Activated naive CD8-positive, alpha-beta T cell treated with anti-CD3 and anti-CD28 coated beads, Interleukin-2, amount 50 U/mL, for 16 hours (primary cell): ENCODE measurements at places on chromosomes 7 and 10.

GRCh38 chr10:61845196-61845949, 56.1 kb upstream of the ARID5B start:
- DNase-seq = no peak

DNA sequence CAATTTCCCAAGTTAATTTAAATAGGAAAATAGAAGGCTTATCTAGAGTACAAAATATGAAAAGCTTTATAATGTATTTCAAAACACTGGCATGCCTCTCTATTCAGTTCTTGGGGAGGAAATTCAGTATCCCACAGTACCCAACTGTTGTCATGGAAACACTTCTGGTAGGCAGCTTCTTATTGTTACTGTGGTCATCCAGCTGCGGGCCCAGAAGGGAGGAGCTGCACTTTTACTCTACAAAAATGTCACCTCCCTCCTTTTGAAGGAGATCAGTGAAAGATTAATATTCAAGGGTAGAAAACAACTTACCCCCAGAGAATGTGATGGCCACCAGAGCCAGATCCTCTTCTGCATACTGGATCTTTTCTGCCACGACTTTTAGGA, 202.8 kb downstream of the RAPGEF5 start:
- DNase-seq = no peak

DNA sequence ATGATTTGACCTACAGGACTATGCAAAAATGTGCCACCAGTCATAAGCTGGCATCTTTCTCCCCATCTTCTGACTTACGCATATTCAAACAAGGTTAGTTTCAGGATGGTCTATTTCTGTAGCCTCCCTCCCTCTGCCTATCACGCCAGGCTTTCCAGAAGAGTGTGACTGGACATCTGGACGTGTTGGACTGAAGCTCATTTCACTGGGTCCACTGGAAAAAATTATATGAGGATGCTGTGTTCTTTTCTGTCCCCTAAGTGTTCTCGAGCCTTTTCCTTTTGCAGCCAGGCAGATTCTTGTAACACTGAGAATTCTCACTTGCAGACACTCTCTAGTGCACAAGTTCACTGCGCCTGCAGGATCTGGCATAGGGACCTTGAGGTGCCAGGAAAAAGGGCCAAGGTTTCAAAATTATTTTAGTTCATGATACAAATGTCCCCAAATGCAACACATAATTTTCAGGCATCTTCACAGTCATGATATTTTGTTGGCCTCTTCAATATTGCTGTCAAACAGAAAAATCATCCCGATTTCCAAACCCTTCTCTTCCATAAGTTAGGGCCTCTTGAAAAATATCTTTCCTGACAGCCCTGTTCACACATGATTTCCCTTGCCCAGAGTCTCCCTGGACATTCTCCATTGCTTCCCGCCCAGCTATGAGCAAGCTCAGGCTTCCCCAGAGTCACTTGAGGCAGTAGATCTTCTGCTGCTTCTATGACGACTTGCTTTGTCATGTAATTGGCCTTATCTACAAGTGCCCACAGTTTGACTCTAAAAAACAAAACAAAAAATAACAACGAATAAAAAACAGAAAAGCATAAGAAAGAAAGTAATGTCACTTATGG, 170.4 kb downstream of the BMPER start:
- DNase-seq = no peak

DNA sequence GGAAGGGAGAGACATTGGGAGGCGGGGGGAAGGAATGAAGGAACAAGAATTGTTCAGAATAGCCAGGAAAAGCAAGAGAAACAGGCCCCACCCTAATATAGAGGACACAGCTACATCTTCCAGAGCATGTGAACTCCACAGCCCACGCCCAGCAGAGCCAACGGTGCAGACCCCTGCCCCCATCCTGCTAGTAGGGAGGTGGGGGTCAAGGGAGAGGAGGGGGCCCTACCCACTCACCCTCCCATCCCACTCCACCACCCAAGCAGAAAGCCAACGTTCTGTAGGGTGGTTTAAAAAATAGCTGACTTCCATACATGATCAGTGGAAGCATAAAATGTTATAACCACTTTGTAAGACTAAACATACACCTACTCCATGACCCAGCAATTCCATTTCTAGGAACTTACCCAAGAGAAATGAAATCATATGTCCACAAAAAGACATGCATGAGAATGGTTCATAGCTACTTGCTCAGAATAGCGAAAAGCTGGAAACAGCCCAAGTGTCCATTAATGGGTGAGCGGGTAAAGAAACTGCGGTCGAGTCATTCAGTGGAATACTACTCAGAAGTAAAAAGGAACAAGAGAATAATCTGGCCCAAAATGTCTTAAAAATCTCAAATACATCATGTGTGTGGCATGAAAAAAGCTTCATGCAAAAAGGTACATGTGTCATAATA, 31.8 kb downstream of the CTBP2 start:
- DNase-seq = no peak

GRCh38 chr10:124966008-124966407, 24.1 kb downstream of the ZRANB1 start:
- DNase-seq = no peak

DNA sequence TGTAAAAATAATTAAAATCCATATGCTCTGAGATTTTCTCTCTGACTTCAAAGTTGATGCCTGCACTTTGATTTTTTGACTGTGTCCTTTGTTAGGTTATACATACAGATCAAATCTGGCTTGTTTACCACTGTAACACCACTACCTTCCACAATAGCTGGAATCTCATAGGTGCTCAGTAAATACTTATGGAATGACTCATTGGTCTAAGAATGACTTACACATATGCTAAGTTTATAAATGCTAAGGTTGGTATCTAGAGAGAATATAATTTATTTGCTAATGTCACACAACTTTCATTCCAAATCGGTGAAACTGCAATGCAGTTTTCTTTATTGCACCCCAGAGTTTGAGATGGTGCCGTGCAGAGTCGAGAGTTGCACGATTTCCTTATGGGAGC, 578.5 kb downstream of the SH2D4B start:
- DNase-seq = no peak

DNA sequence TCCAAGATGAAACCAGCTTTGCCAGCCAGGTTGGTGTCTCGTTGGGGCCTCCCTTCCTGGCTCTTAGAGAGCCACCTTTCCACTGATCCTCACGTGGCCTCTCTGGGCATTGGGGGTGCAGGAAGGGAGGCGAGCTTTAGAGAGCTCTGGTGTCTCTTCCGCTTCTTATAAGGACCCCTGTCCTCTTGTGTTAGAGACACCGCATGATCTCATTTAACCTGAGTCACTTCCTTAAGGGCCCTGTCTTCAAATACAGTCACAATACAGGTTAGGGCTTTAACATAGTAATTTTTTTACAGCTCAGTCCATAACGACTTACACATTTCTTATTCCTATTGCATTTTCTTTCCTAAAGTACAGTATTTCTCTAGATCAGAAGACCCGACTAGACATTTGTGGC, 535.8 kb downstream of the SDK1 start:
- DNase-seq = no peak

GRCh38 chr7:101934618-101935017, 117.2 kb downstream of the CUX1 start:
- DNase-seq = no peak

GRCh38 chr10:3241274-3241921, 68.8 kb upstream of the PITRM1 start:
- no peak for DNase-seq

GRCh38 chr7:7970531-7971307, 2.1 kb downstream of the GLCCI1 start:
- DNase-seq = no peak

- DNase-seq = no peak
Observed at GRCh38 chr10:102776779-102777456, 33.2 kb downstream of the WBP1L start.

DNA sequence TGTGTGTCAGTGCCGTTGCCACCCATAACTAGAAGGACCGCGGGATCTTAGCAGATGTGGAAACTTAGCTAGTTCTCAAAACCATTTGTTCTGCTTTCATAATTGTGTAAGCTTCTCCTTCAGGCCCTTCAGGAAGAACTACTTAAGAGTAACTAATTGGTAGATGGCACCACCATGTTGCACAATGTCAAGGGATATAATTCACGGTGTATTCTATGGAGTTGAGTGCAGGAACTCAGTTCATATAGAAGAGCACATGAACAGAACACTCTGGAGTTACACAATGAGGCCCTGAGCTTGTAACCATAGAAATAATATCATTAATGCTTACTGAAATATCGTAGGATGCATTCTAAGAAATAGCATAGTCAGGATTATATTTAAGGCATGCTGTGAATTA, 126.5 kb upstream of the GAD2 start:
- no peak for DNase-seq

DNA sequence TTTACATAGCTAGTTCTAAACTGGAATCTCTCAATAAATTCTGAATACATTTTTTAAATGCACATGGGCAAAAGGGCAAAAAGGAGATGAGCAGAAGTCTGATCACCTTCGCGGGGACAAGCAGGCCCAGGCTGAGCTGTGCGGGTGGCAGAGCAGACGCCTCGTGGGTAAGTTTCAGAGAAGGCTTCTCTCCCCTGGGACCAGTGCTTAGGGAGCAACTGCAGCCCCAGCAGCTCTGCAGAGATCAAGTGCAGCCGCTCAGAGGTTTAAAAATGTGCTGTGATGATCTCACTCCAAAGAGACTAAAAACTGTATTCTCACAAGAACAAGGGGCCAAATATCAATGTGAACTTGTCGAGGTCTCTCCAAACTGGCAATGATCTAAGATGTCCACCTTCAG, 264.3 kb upstream of the RNF32 start:
- no peak for DNase-seq

DNA sequence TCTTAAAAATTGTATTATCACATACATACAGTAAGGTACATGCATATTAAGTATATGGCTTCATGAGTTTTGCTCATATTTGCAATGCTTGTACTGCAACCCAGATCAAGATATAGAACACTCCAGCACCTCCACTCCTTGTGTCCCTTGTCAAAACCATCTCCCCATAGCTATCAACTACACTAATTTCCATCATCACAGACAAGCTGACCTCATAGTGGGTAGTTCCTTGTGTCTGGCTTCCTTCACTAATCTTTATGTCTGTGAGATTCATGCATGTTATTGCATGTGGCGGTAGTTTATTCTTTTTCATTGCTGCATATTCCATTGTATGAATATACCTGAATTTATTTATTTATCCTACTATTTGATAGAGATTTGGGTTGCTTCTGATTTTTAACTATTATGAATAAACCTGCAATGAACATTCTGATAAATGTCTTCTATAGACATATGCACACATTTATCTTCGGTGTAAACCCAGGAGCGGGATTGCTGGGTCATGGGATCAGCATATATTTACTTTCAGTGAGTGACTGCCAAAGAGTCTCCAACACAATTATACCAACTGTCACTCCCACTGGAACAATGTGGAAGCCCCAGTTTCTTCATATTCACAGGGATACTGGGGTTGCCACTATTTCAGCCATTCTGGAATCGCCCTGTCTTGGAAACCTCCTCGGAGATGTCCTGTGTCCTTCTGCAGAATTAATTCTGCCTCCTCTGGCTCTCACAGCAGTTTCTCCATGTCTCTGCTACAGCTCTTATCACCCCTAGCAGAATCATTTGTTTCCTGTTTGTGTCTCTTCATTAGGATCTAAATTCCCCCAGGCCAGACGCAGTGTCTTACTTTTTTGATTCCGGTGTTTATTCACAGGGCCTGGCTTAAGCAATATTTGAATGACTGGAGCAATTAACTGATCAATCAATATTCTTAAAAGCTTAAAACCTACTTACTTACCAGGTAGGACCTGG, 14.7 kb upstream of the ADAM12 start:
- no peak for DNase-seq

- DNase-seq = no peak
Observed at GRCh38 chr7:34036051-34036920, 130.9 kb downstream of the BMPER start.

- no peak for DNase-seq
Observed at GRCh38 chr7:77413128-77413527, 3.0 kb downstream of the GSAP start.

DNA sequence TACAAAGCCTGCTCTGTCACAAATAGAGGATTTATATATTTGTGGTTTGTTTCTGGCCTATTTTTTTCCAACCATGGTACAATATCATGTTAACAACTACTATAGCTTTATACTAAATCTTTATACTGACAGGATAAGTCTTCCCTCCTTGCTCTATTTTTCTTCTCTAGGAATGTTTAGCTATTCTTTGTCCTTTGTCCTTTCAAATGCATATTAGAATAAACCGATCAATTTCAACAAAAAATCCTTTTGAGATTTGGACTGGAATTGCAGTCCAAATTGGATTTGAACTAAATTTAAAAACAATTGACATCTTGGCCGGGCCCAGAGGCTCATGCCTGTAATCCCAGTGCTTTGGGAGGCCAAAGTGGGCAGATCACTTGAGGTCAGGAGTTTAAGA, 39.2 kb upstream of the CTTNBP2 start:
- no peak for DNase-seq

DNA sequence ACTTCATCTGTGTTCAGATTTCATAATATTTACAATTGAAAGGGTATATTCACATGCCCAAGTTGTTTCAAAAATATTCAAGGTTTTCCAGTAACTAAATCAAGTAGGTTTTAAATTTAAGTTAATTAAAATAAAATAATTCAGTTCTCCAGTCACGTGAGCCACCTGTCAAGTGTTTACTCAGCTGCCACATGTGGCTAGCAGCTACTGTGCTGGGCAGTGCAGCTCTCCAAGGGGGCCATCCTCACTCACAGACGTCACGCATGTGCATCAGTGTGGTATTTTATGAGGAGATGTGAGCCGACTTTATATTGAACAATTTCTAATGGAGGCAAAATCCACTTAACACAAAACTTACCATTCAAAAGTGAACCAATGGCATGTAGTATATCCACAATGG, 69.7 kb upstream of the CAMK2B start:
- no peak for DNase-seq

GRCh38 chr10:33783557-33783956, 449.1 kb upstream of the NRP1 start:
- no peak for DNase-seq

- no peak for DNase-seq
Observed at GRCh38 chr10:21899736-21900135, 103.8 kb downstream of the DNAJC1 start.

DNA sequence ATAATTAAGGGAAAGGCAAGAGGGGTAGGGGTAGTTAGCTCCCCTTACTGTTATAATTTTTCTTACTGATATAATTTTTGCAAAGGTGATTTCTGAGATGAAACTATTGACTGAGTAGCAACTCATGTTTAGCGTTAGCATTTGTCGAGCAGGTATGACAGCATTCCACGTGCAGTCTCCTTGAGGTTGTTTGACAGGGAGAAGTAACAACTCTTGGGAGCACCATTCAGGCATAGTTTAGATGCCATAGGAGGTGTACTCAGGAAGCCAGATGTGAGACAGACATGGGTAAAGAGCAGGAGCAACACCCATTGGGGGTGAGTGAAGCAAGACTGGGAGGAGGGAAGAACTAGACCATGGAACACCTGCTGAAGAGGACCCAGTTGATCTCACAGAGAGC, 96.6 kb upstream of the KLF6 start:
- DNase-seq = no peak

- no peak for DNase-seq
Observed at GRCh38 chr10:112966194-112966855, 16.3 kb downstream of the TCF7L2 start.

- no peak for DNase-seq
Observed at GRCh38 chr10:33048223-33048622, 90.2 kb upstream of the ITGB1 start.
